Fibroblast of skin of abdomen (primary cell): ENCODE measurements at places on chromosomes 3 and 15.

DNA sequence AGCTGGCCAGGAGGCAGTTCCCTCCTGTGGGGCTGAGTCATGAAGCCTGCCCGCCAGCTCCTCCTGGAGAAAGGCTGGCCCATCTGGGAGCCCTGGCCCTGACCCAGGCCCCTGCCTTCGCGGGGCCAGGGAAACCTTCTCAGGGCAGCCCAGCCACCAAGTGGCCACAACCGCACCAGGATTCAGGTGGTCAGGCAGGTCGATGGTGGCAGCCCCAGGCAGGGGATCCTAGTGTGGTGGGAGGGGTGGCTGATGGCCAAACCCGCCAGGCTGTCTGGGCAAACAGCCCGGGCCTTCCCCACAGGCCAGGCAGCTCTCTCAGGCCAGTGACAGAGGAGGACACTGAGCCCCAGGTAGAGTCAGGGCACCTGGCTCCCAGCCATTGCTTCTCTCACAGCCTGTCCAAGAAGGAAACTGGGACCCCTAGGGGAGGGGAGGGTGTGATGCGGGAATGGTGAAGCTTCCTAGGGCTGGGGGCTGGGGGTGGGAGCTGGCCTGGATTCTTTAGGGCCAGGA lies 1.2 kb downstream of the TWF2 start:
- peak; percentile 88 for DNase-seq

- no peak for DNase-seq
These were observed 19.1 kb upstream of the GJD2 start for GRCh38 chr15:34773917-34774316.

GRCh38 chr15:78130466-78131294 lies 565 bp downstream of the CIB2 start:
- no peak for DNase-seq

DNA sequence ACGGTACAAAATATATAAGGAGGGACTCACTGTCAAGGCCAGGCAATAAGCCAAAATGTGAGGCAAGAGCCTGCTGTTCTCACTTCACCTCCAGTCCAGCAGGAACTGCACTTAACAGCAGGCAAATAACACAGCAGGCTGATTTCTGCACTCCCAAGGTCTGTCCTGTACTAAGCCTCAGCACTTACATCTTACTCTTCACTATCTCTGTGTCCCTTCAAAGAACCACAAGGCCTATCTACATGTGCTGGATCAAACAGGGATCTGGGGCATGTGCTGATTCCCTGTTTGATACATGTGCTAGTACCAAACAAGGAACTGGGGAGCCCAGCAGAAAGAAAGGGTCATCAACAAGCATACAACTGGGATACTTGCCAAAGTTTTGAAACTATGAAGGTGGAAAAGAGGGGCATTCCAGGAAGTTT lies 22.2 kb downstream of the UACA start:
- peak; percentile 82 for DNase-seq

GRCh38 chr3:196686436-196686835 lies 25.6 kb downstream of the CEP19 start:
- no peak for DNase-seq

GRCh38 chr15:25858952-25859760 lies 4.0 kb downstream of the ATP10A start:
- DNase-seq, result no peak

- peak; percentile 22 for DNase-seq
These were observed 311.5 kb downstream of the RORA start for GRCh38 chr15:60917461-60918145.

- no peak for DNase-seq
These were observed 116.5 kb downstream of the SLC9A9 start for GRCh38 chr3:143731776-143732175.

- DNase-seq, result no peak
These were observed 11.8 kb downstream of the SAMD7 start for GRCh38 chr3:169923189-169923588.

DNA sequence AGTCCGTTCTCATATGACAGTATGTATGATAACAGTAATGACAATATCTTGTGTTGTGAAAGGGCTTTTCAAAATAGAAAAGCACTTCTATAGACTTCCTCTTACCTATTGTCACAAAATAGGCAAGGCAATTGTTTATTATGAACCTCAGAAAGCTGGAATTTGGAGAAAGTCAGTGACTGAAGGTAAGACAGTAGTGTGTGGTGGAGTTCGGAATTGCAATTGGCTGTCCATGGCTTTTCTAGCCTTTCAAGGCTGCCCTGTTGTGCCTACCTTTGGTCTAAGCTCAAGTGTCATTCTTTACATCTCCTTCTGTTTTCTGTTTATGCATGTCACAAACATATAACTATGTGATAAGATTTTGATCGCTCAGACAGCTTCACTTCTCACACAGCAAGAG lies 219.3 kb upstream of the NR2E3 start:
- no peak for DNase-seq

GRCh38 chr15:83694015-83694414 lies 40.1 kb downstream of the ADAMTSL3 start:
- DNase-seq, result peak; percentile 28
